ENCODE measurements at places on chromosomes 7 and 10. TPM values are rescaled to one million over a fixed set of nuclear protein-coding genes. Genes with fewer than 3 reads are reported as not detected.

Gene EPDR1
- 12.2 TPM for total RNA-seq

Gene TWIST1
- total RNA-seq: 23.2 TPM

Gene MYOZ1
- 0.50 TPM for total RNA-seq

Gene ATOH7
- total RNA-seq: not detected

Gene SEMA3E
- total RNA-seq: 14.0 TPM

Gene HOXA7
- total RNA-seq: 0.83 TPM

Gene PCLO
- total RNA-seq: 8.1 TPM

Gene ITIH5
- 22.8 TPM for total RNA-seq

Gene AGBL3
- 6.4 TPM for total RNA-seq

Gene ARPC1B
- total RNA-seq: 153 TPM

Gene PALD1
- total RNA-seq: 2.2 TPM

Gene ACBD7
- total RNA-seq: 1.8 TPM

Gene IKZF5
- total RNA-seq: 7.2 TPM

Gene HOGA1
- 5.8 TPM for total RNA-seq

Gene SFMBT2
- 3.8 TPM for total RNA-seq

Gene LRGUK
- total RNA-seq: 2.4 TPM

Gene NRCAM
- 41.5 TPM for total RNA-seq

Gene GPNMB
- total RNA-seq: 32.1 TPM

Gene SLC18A3
- 1.4 TPM for total RNA-seq

Gene DGKB
- 1.7 TPM for total RNA-seq

Gene TMEM273
- 1.2 TPM for total RNA-seq

Gene ITPRID1
- not detected for total RNA-seq

Gene HPSE2
- total RNA-seq: 2.4 TPM

Gene TTYH3
- total RNA-seq: 46.3 TPM

Gene CRYGN
- not detected for total RNA-seq

Gene GIMAP5
- 1.2 TPM for total RNA-seq

Gene SPDYE2
- not detected for total RNA-seq

Gene SHH
- 21.2 TPM for total RNA-seq

Gene ANAPC16
- 117 TPM for total RNA-seq

Gene KCNK18
- not detected for total RNA-seq

Gene KCNIP2
- total RNA-seq: 0.36 TPM

Gene TAF3
- total RNA-seq: 3.3 TPM

Gene NRAP
- total RNA-seq: not detected

Gene ATP6V0E2
- 13.6 TPM for total RNA-seq

Gene CTTNBP2
- 10.9 TPM for total RNA-seq

Gene CASTOR2
- 19.9 TPM for total RNA-seq

Gene ANXA8
- total RNA-seq: 87.6 TPM

Gene GIMAP6
- 1.0 TPM for total RNA-seq

Gene NUTM2B
- total RNA-seq: 0.20 TPM

Gene TRIM50
- total RNA-seq: 9.8 TPM

Gene TMEM196
- total RNA-seq: 0.17 TPM

Gene PRKG1
- 8.1 TPM for total RNA-seq

Gene SLC16A12
- 5.7 TPM for total RNA-seq

Gene FBXO24
- total RNA-seq: 1.1 TPM

Gene FZD1
- total RNA-seq: 8.1 TPM

Gene PALS2
- 84.5 TPM for total RNA-seq

Gene SPDYE5
- total RNA-seq: not detected

Gene OR6B1
- not detected for total RNA-seq

Gene FANK1
- 0.88 TPM for total RNA-seq

Gene PKD2L1
- total RNA-seq: not detected

Gene SFRP4
- 1.1 TPM for total RNA-seq

Gene CLDN3
- total RNA-seq: 53.7 TPM
